COLO829 (cell line): ENCODE measurements at places on chromosomes 3 and 15.

DNA sequence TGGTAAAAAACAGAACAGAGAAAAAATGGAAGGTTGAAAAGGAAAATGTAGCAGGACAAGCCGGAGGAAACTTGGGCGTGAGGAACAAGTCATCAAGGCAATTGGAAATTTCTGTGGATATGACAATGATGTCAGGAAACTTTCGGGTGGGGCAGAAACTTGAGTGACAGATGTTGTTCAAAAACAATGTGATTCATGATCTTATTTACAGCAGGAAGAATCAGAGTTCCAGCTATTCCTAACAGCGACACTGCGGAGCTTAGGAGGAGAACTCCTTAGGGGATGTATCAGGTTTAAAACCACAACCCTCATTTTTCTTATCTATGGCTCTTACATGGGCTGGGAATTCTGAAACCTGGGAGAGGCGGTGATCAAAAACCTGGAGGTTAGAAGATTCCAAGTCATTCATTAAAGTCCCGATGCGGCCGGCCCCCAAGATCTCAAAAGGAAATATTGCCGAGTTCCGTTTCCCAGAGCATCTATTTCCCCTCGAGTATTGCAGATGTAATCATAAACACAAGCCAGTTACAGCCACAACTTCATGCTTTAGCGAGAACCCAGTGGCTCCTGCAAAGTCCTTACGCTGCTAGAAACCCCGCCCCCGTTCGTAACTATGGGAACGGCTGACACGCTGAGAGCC is 659 bp upstream of the ARRDC4 start:
- DNase-seq = no peak

- no peak for DNase-seq
Observed at GRCh38 chr3:34107669-34108068, 309.2 kb downstream of the PDCD6IP start.

GRCh38 chr3:71153713-71154112 is 429.8 kb downstream of the FOXP1 start:
- no peak for DNase-seq

DNA sequence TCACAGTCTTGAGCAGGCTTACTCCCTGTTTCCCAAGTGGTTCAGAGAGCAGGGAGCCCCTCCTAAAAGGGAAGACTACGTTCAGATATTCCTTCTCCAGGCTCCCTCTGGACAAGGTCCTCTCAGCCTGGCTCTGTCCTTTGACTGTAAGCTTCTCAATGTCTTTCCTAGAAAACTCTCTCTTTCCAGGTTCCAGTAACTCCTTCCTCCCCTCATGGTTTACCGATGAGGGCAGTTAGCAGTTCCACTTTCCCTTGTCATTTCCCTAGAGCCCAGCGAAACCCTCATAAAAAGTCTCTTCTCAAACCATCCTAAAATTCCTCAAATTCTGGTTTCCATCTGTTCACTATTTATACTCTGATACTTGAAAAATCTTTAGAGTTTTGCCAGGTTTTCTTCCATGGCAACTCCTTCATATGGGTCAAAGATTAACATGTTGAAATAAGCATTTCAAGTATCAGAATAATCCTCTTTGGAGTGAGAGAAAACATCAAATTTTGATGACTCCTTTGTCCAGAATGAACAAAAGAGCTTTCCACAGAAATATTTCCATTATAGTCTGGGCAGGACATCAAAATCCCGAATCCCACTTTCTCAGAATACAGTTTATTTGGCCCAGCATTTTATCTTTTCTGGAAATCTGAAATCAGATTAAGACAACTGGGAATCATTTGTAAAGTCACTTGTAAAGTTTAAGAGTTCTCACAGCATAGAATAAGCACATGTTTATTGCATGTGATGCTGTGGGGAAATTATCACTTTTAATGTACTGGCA is 599.4 kb downstream of the UNC13C start:
- DNase-seq = no peak

DNA sequence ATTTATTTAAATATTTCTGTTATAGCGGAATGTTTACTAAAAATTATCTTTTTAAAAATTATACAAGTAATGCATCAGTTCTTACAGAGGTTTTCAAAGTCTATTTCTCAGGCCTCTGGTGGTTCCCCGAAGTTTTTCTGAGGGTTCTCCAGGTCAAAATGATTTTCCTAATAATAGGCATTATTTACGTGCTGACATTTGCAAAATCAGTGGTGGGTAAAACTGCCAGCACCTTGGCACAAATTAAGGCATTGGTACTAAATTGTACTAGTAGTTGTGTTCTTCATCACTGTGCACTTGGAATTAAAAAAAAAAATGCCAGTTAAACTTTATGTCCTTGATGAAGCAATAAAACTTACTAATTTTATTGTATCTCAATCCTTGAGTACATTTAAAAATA is 9.5 kb downstream of the PIAS1 start:
- DNase-seq = no peak

DNA sequence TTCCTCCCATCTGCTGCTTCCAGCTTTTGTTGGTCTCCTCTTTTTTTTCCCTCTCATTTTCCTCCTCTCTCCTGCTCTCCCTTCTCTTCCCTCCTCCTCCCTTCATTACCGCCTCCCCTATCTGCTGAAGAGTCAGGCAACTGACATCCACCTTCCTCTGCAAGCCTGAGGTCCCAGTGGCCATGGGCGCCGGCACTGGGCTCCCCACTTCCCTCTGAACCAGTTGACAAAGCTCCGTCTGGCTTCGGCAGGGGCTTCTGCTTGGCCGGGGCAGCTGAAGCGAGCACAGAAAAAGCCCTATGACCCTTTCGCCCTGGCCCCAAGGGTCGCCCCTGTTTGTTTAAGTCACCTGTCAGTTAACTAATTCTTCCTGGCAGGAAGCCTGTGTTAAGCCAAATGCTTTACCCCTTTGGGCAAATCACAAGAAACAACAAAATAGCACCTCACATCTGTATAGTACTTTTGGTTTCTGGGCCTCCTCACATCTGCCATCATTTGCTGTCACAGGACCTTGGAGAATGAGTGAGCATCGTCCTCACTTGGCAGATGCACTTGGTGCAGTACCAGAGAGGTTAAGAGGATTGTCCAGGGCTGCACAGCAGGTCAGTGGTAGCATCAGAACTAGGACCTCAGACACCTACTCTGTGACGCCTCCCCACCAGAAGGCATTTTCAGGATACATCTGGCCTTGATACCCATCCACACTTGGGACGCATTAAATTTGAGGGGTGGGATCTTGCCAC is 27.7 kb downstream of the ITGA11 start:
- DNase-seq = no peak

DNA sequence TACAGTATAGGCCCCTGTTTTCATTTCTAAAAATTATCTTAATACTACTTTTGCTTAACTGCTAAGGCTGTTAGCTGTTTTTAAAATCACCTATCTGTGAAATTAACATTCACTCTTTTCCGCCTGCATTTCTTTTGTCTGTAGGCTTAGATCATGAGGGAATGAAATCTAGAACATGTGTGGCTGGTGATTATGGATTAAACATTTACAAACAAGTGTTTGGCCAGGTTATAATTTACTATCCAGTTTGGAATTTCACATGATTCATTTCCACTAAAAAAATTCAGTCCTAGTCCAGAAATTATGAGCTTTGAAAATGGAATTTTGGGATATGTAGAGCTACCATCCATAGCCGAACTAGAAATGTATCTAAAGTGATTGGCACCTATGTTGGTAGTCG is 39.1 kb downstream of the GOLM2 start:
- no peak for DNase-seq

DNA sequence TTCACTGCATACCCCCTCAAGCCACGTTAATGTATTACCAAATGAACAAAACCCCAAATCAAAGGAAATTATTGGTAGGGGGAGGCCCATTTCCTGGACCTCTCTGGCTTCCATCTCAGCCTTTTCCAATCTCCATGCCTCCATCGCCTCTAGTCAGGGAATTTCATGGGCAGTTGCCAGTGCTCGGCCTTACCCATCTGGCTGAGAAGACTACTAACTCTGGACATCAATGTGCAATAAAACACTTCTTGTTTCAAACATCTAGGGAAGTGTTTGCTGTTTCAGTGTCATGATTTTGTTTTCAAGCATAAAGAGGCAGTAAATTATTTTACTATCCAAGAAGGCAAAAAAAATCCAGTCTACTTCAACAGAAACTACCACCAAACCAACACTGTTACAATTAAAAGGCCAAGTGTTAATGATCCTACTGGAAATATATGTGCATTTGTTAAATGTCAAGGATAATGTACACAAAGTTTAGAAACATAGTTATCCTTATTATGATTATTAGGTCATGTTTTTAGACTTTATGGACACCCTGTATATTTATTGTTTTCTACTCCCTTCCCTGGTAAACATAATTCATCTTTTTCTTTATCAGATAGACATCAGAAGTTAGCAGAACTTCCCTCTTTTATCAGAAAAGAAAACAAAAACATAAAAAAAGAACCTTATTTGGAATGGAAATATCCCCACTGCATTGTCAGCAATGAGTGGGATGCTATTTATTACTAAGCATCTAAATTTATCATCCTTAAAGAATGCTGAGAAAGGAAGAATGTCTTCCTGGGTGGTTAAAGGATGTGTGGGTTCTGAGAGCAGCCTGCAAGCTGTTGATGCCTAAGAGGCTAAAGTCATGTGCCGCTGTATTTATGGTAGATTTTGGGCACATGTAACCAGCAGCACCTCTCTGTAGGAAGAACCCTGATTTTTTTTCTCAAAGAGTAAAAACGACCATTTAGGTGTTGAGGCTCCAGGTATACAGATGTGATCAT is 15.2 kb downstream of the LDHAL6B start:
- peak; percentile 13 for DNase-seq
